ENCODE measurements at places on chromosomes 1 and 21. TPM values are rescaled to one million over a fixed set of nuclear protein-coding genes. Genes with fewer than 3 reads are reported as not detected.

- DNase-seq, result no peak
These were observed 8.7 kb upstream of the TNFRSF4 start for GRCh38 chr1:1222575-1223225.

DNA sequence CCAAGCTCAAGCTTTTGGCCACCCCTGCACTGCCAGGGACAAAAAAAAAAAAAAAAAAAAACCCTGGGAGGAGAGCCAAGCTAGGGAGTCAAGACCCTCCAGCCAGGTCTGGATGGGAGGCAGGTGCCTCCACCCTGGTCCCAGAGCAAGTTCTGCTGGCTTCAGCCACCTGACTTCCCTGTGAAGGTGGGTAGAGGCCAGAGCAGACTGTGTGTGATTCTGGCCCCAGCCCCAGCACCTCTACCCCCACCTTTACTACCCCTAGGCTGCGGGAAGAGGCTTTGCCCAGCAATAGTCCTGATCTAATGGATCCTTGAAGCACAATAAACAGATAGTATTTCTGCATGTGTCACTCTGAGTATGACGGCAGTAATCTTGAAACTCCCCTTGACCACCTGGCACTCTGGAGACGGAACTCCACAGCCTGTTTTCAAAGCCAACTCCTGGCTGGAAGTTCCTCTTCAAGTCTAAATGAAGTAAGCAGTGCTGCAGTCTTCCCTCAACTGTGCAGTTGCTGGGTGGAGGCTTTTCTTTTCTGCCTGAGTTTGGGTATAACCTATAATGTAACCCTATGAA, 9.8 kb downstream of the PDZK1IP1 start:
- no peak for DNase-seq

GRCh38 chr1:97895278-97895677, 25.6 kb downstream of the DPYD start:
- DNase-seq, result no peak

DNA sequence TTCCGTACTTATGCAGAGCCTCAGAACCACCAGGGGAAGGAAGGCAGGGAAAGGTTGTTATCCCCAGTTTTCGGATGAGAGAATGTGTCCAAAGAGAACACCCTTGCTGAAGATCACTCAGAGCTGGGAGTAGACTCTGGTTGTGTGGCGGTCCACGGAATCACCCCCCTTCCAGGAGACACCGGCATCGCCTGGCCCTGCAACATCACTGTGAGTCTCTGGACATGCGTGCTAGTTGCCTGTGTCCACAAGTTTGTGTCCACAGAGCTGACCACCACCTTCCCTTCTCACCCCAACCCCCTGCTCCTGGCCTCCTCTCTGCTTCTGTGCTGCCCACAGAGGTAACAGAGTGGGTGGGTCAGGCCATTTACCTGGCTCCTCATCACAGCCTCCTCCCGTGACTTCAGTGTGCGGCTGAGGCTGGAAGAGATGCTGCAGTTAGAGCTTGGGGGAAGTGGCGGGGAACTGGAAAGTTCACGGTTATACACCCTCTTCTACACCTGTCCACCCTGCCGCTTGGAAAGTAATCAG, 7.3 kb downstream of the MYBPH start:
- DNase-seq, result no peak

GRCh38 chr1:41046347-41046775, 24.8 kb upstream of the SLFNL1 start:
- no peak for DNase-seq

- no peak for DNase-seq
These were observed 42.2 kb upstream of the TARBP1 start for GRCh38 chr1:234520908-234521817.

GRCh38 chr21:16426936-16427335, 697.2 kb downstream of the USP25 start:
- DNase-seq, result no peak

UBE2G2 gene
- 132 TPM for polyA plus RNA-seq

SLC37A1 gene
- polyA plus RNA-seq, result 7.1 TPM

GUCA2B gene
- polyA plus RNA-seq, result not detected

MPL gene
- polyA plus RNA-seq, result 1.1 TPM
